HTR-8/SVneo (cell line): ENCODE measurements at places on chromosomes 2 and 18.

- DNase-seq, result no peak
Measured at GRCh38 chr2:239685556-239685955, 284.7 kb upstream of the HDAC4 start.

GRCh38 chr18:51447351-51448342 lies 250.2 kb upstream of the MEX3C start:
- DNase-seq, result no peak

DNA sequence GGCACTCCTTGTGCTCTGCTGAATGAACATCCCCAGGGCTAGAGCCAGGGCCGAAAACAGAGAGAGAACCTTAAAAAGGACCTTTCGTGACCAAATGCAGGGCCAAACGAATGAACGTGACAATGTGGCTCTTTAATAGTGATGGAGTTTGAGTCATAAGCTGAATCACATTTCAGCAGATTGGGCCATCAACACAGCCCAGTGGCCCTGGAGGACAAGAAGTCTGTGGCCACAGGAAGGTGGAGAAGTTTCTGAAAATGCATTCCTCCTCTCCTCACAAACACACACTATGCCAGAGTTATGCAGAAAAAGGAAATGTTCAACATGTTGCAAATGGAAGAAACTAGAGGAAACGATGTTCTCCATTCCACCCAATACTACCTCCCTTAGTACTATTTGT lies 415.8 kb downstream of the HRH4 start:
- no peak for DNase-seq

DNA sequence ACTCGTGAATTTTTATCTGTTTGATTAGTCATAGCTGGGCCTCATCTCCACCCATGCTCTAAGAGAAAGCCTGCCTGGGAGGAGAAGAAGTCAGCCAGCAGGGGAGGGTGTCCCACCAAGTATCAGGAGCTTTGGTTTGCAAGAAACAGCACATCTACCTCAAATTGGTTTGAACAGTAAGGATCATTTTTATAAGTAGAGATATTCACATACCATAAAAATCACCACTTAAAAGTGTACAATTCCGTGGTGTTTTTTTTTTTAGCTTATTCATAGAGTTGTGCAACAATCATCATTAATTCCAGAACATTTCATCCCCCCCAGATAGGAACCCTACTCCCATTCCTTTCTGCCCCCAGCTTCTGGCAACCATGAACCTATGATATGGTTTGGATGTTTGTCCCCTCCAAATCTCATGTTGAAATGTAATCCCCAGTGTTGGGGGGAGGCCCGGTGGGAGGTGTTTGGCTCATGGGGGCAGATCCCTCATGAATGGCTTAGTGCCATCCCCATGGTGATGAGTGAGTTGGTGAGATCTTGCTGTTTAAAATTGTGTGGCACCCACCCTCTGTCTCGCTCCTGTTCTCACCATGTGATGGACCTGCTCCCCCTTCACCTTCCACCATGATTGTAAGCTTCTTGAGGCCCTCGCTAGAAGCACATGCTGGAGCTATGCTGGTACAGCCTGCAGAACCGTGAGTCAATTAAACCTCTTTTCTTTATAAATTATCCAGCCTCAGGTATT lies 36.2 kb upstream of the HS6ST1 start:
- no peak for DNase-seq

GRCh38 chr2:234100686-234101085 lies 50.2 kb downstream of the SPP2 start:
- no peak for DNase-seq

GRCh38 chr2:170685591-170685990 lies 29.5 kb upstream of the SP5 start:
- no peak for DNase-seq

GRCh38 chr2:16900405-16901025 lies 234.9 kb upstream of the CYRIA start:
- no peak for DNase-seq

GRCh38 chr2:12168354-12168753 lies 421.9 kb downstream of the LPIN1 start:
- DNase-seq, result no peak

- DNase-seq, result no peak
Measured at GRCh38 chr2:21916934-21917522, 793.3 kb downstream of the TDRD15 start.

GRCh38 chr2:109555346-109555900 lies 58.3 kb downstream of the SEPTIN10 start:
- DNase-seq, result no peak

GRCh38 chr18:24631243-24632025 lies 171.0 kb downstream of the HRH4 start:
- DNase-seq, result no peak

DNA sequence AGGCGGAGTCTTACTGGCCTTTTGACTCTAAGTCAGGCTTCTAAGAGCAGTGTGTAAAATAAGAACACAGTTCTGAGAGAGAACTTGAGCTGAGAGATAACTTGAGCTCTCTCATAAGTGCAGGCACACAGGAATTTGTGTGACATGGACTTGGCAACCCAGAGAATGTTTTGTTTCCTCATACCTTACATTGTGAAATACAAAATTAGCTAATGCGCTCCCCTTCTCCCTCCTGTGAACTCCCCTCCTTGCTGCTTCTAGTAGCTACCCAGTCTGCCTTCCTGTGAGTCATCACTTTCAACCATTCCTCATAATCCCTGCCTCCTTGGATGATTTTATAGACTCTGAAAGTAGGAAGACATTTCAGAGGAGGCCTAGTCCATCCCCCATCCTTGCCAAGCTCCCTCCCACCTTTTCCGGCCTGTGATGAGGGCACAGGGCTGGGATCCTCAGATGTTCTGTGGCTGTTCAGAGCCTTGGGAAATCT lies 22.6 kb downstream of the FER1L5 start:
- peak; percentile 99 for DNase-seq

- DNase-seq, result peak; percentile 67
Measured at GRCh38 chr2:121080013-121080772, 204.8 kb downstream of the TFCP2L1 start.

GRCh38 chr18:75739682-75740081 lies 312.2 kb upstream of the SMIM21 start:
- no peak for DNase-seq

DNA sequence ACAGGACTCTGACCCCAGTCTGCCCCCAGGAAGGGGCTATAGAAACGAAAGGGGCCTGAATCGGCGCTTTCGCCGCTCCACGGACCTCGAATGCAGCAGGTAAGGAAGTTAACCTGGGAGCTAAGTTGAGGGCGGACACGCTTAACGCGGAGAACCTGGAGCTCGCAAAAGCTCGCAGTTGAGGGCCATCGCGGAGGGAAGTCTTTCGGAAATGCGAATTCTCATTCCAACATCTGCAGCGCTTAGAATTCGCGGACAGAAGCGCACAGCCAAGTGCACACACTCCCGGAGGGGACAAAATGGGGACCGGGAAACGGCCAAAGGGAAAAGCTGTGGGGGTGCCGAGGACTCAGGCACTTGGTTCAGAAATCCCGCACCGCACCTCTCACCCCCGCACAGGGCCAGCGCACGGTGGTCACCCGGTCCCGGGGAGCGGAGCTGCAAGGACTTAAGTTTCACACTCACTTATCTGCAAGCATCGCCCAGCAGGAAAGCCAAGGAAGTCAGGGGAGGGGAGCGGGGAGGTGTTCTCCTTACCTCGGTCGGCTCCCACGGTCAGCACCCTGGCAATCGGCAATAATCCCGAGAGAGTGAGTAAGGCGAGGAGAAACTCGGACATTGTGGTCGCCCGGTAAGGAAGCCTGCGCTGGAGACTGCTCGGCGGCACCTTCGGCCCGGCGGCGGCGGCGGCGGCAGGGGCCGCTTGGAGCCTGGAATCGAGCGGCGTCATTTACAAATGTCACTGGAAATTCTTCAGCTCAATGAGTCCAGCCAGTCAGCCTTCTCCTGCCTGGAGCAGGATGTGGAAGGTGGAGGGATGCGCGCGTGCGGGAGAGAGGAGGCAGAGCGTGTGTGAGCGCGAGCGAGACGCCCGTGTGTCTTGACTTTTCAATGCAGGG lies 456 bp downstream of the LRP1B start:
- peak; percentile 9 for DNase-seq

- no peak for DNase-seq
Measured at GRCh38 chr2:73830871-73831401, 2.2 kb downstream of the STAMBP start.

GRCh38 chr2:147824620-147825019 lies 20.2 kb upstream of the ACVR2A start:
- no peak for DNase-seq

DNA sequence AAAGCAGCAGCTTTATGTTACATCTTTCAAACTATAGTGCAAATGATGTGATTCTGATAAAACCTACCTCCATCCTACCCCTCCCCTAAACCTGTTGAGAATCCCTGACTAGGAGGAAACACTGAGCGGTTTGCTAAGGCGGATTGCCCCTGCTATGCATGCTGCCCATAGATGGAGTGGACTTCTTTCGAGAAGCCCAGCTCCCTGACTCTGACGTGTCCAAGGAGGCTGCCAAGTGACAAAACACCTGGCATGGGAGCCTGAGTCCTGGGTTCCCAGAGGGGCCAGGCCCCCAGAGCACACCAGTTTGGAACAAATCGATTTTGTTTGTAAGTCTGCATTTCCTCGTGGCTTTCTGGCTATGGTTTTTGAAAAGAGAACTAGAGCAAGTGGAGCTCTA lies 1.4 kb upstream of the UXS1 start:
- no peak for DNase-seq

DNA sequence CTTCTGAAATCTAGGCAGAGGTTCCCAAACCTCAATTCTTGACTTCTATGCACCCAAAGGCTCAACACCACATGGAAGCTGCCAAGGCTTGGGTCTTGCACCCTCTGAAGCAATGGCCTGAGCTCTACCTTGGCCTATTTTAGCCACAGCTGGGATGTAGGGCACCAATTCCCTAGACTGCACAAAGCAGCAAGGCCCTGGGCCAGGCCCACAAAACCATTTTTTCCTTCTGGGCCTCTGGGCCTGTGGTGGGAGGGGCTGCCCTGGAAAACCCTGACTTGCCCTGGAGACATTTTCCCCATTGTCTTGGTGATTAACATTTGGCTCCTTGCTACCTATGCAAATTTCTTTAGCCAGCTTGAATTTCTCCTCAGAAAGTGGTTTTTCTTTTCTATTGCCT lies 315.2 kb downstream of the DCDC2C start:
- DNase-seq, result no peak

DNA sequence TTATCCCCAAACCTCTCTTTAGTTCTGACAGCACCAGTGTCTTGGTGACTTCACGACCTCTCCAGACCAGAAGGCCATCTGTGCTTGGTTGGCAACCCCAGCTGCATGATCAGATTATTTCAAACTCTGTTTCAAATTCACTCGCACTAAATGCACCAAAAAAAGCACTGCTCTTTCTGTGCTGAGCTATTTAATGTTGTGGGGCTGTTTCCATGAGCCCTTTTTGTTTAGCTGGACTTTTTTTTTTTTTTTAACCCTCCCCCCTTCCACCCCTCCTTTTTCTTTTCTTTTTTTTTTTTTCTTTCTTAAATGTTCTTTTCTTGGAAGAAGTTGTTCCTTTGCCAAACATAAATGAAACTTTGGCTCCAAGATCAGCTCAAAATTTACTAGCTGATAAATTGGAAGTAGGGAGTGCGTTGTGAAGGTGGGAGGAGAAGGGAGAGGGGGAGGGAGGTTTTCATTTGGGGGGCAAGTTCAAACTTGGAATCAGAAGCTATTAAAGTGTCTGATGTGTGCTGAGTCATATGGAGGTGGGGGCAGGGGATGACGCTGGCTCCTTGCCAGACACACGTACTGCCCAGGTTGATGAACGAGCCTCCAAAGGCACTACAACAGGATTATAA lies 543.0 kb upstream of the TNP1 start:
- DNase-seq, result no peak

DNA sequence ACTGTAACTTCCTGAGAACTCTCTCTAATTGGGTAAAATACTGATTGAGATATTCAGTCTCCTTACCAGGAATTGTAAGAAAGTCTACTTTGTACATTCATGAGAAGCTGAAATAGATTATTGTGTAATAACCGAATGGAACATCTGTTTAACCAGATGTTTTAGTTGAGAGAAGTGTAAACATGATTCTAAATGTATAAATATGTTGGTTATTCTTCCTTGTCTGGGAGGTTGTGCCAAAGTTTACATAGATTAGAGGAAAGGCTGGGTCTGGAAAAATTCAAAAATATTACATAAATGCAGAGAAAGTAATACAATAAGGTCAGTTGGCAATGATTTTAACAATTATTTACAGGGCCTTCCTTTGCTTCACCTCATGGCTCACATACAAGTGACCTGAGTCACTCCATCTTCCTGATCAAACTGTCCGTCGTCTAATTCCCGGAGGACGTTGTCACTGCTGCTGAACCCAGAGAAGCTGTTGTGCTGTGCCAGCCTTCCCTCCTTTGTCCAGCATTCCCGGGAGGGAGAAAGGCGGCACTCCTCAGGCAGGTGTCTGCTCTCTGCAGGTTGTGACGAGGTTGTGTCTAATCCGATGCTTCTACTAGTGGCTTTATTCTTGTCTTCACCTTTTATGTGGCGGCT lies 55.9 kb downstream of the MOB4 start:
- DNase-seq, result no peak

GRCh38 chr2:237524631-237525030 lies 37.6 kb downstream of the MLPH start:
- no peak for DNase-seq

DNA sequence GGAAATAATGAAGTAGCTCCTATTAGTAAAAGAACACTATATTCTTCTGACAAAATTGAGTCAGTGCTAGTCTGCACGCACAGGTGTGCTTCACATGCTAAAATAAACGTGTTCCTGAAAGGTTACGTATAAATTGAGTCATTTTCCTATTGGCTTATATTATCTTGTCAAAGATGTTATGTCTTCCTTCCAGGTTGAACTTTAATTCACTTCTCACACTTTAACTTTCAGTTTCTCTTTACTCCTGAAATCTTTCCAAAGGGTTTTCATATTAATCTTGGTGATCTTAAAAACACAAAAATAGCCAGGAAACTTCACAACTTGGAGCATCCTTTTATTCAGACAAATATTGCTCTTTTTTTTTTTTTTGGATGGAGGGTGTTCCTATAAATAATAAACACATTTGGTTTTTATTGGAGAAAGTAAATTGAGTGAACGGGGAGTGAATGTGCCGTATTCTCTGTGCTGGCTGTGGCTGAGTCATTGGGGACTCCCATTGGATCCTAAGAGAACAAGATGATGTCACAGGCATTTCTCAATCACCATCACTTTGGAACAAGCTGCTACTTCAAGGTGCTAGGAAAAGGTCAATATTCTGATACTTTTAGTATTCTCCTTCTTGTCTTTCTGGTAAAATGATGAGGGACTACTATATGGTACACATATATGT lies 150.2 kb upstream of the SPATS2L start:
- peak; percentile 56 for DNase-seq

DNA sequence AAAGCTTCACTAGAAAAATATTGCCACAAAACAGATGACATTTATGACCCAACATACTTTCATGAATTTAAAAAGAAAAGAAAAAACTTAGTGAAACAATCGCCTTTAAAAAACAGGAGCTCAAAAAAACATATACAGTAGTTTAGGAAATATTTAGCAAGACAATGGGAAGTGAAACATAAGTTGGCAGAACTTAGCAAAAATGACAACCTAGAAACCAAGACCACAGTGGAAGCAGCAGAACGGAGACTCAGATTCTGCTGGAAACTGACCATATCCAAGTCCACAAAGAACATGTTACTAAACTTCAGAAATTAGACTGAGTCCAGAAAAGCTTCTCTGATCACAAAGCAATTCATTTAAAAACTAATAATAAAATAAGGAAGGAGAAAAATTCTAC lies 41.8 kb upstream of the CTAGE1 start:
- DNase-seq, result no peak

- DNase-seq, result peak; percentile 58
Measured at GRCh38 chr2:25309402-25309801, 32.3 kb downstream of the DNMT3A start.

GRCh38 chr2:98468621-98469236 lies 24.1 kb downstream of the INPP4A start:
- no peak for DNase-seq
